Uterus (tissue), 4 donors: ENCODE measurements at places on chromosomes 2 and 18. TPM values are rescaled to one million over a fixed set of nuclear protein-coding genes. Genes with fewer than 3 reads are reported as not detected.

SGPP2 gene
- under 0.01 TPM for total RNA-seq

SERPINB11 gene
- not detected for total RNA-seq

DNA sequence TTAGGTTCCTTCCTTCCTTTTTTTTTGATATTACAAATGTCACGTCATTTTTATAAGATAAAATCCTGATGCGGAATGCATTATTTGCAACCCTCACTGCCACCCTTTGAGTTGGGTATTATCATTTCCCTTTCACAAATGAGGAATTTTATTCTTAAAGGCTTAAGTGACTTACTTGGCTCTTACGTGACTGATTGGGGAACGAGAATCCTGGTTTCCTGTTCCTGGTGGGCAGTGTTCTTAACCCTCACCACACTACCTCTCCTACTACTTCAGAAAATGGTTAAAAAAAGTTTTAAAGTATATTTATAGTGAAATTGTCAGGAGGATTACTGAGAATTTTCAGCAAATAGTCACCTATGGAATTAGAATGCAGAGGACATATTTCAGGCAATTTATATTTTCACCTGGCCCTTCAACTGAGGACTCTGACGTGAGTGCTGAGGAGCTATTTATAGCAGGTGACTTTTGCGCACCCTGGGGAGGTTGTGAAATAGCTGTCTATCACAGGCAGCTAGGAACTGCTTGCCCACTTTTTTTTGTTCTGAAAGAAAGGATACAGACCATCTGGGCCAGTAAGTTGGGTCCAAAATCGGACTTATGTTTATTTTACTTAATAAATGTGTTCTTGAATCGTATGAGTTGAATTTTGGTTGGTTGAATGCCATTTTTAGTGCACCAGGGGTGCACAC lies 18.7 kb upstream of the RASGRP3 start:
- DNase-seq: no peak

GRB14 gene
- not detected for total RNA-seq

DNA sequence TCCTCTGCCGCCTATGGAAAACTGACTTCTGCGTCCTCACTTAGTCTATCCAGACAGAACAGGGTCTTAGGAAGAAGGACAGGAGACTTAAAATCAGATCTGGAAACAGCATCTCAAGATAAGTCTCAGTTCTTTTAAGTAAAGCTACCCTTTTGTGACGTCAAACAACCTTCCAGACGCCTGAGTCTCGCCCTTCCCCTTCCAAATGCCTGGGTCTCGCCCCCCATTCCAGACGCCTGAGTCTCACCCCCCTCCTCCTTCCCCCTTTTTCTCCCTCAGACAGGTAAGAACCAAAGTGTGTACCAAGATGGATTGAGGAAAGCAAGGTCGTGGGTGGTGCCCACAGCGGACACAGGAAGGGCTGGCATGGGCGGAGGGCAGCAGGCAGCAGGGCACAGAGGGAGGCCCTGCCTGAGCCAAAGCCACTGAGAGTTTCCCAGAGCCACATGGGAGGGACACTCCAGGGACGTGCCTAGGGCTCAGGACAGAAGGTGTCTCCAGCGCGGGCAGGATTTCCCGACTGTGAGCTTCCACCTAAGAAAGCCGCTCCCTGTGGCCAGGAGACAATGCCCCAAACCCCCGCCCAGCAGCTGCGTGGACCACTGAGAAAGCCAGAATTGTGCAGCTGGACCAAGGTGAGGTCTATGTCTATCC lies 51.3 kb downstream of the ANKMY1 start:
- no peak for DNase-seq

ZAP70 gene
- 6.4 TPM for total RNA-seq
